ENCODE measurements at places on chromosomes 11 and 22. TPM values are rescaled to one million over a fixed set of nuclear protein-coding genes. Genes with fewer than 3 reads are reported as not detected.
A peak's percentile ranks its signal among the peaks of the same experiment; 100 is the strongest.

DNA sequence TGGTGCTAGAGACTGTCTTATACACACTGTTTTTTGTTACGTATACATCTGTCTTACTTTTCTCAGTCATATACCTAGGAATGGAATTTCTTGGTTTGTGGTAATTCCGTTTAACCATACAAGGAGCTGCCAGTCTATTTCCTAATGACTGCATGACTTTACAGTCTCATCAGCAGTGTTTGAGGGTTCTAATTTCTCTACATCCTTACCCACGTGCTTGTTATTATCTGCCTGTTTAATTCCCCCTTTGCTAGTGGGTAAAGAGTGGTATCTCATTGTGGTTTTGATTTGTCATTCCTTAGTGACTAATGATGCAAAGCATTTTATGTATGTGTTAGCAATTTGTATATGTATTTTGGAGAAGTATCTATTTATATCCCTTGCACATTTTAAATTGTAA lies 1008.0 kb downstream of the FAM181B start:
- no peak for DNase-seq

DNA sequence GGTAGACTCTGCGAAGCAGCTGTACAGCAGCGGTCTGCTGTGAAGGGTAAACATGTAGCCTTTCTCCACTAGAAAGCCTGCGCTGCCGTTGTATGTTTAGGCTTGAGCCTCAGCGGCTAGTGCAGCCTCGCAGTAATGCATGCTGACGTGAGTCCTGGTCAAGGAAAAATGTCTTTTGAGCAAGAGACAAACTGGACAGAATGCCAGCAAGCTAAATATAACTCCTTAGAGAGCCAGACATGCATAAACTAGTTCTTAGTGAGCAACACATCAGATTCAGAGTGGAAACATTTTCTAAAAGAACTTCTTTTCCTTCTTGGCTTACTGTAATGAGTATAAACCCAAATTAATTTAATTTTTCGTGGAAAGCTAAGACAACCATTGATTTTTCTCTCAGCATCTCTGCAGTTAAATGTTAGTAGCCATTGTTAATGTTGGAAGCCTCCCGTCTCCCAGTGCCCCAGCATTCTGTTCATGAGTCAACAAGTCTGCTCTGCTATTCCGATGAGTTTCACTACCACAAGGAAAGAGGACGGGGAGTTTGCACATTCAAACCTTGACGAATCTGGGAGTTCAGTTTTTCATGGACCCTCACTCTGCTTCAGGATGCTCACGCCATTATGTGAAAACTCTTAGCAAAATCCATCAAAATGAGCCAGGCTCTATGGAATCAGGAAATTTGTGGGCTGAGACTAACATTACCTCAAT lies 51.4 kb downstream of the JAM3 start:
- no peak for DNase-seq

SCARF2 gene
- total RNA-seq = 2.9 TPM

SCGB1C1 gene
- total RNA-seq = 0.73 TPM

TPBGL gene
- total RNA-seq = 0.75 TPM

DNA sequence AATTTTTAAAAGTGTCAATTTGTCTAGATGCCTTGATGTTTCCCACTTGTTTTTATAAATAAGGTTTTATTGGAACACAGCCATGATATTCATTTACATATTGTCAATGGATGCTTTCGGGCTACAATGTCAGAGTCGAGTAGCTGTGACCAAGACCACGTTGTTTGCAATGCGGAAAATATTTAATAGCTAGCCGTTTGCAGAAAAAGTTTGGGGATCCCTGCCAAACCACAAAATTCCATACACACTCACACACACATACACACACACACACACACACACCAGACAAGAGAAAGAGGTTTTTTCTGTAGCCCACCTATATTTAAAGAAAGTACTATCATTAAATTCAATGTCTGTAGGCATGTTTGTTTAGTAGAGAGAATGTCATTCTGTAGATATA lies 58.3 kb downstream of the TYR start:
- DNase-seq = no peak

DNA sequence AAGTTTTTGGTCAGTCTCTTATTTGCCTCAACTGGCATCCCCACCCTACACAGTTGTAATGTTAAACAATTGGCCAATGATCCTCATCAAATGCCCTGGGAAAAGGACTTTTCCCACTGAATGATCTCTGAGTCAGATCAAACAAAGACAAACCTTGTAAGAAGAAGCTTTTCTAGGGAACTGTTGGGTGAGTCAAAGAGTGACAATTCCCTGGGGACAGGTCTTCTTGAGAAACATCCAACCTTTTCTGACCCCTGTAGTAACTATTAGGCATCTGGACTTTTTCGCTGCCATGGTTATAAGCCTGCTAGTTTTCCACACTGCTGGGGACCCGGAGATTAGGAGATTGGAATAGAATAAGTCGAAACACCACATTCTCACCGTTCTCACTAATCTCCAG lies 789.8 kb upstream of the API5 start:
- DNase-seq = no peak

- DNase-seq = no peak
Measured at GRCh38 chr11:101686514-101686913, 102.7 kb upstream of the TRPC6 start.

GRCh38 chr11:2766166-2766565 lies 66.4 kb upstream of the KCNQ1OT1 start:
- no peak for DNase-seq

GRCh38 chr11:1750481-1750839 lies at the start of gene IFITM10:
Gene IFITM10, minus strand, starts transcription at chr11:1750595. Its CDS starts 153 bp downstream, at chr11:1750442.
- no peak for DNase-seq

GRIA4 gene
- total RNA-seq = not detected

DNA sequence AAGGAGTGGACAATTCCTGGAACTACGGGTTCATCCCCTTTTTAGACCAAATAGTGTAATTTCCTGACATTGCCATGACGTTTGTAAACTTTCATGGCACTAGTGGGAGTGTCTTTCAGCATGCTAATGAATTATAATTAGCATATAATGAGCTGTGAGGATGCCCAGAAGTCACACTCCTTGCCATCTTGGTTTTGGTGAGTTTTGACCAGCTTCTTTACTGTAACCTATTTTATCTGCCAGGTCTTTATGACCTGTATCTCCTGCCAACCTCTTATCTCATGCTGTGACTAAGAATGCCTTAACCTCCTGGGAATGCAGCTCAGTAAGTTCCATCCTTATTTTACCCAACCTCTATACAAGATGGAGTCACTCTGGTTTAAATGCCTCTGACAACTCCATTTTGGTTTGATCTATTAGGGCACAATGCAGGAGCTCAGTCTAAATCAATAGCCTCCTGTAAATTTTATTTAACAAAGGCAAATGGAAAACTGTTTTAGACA lies 20.7 kb downstream of the OR10A6 start:
- no peak for DNase-seq

DNA sequence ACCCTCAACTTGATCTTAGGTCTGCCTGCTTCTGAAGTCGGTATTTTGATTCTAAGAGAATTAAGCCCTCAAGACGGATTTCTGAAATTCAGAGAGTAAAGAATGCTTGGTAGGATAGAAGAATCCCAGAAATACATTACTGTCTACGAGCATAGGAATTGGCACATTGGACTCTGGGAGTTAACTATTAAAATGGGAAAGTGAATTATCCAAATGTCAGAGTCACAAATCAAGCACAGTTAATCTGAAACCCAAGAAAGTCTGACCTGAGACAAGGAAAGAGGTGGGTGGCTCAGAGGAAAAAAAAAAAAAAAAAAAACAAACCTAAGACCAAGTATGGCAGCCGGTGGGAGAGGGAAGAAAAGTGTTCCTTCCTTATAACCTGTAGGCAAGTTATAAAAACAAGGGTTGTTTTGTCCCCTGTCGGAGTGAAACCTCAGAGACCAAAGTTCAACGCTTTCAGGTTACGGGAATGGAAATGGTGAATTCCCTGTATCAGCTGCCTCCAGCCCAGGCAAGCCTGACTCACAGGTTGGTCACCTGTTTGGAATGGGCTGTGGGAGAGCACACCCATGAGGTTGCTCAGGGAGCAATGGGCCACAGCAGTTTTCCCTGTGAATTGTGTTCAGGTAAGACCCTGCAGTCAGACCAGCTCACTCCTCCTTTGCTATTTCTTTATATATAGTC lies 139.0 kb downstream of the ETS1 start:
- no peak for DNase-seq

CABP7 gene
- total RNA-seq = 0.35 TPM

- peak; percentile 64 for DNase-seq
Measured at GRCh38 chr11:19951558-19952115, 208.6 kb downstream of the DBX1 start.

DNA sequence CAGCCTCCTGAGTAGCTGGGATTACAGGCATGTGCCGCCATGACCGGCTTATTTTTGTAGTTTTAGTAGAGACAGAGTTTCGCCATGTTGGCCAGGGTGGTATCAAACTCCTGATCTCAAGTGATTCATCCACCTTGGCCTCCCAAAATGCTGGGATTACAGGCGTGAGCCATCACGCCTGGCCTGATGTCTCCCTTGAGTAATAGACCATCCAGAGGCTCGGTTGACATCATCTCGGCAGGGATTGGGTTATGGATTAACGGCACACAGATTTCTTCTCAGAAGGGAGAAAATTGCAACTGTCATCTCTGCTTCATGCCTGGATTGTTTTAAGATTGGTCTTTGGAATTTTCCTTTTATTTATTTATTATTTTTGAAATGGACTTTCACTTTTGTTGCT lies 239.2 kb upstream of the LARGE1 start:
- no peak for DNase-seq

WT1 gene
- total RNA-seq = not detected

GRCh38 chr22:36238373-36239149 lies 766 bp downstream of the APOL2 start:
- no peak for DNase-seq

- no peak for DNase-seq
Measured at GRCh38 chr11:1232883-1233321, 10.0 kb downstream of the MUC5B start.

TESMIN gene
- 1.1 TPM for total RNA-seq

CNTF gene
- total RNA-seq = 4.9 TPM
